Left lobe of liver (tissue), 2 donors: ENCODE measurements at places on chromosomes 4 and X. TPM values are rescaled to one million over a fixed set of nuclear protein-coding genes. Genes with fewer than 3 reads are reported as not detected.

The HS6ST2 gene
- total RNA-seq = not detected

The ASB12 gene
- not detected for total RNA-seq

The CA5B gene
- total RNA-seq = 1.3 TPM

The QRFPR gene
- not detected for total RNA-seq

The TMEM271 gene
- not detected for total RNA-seq

The GAGE2A gene
- 0.58 TPM for total RNA-seq

The GLRA3 gene
- not detected for total RNA-seq

The TEX11 gene
- total RNA-seq = not detected

The NXF2 gene
- total RNA-seq = not detected

The MND1 gene
- not detected for total RNA-seq

The CCKAR gene
- total RNA-seq = not detected

DNA sequence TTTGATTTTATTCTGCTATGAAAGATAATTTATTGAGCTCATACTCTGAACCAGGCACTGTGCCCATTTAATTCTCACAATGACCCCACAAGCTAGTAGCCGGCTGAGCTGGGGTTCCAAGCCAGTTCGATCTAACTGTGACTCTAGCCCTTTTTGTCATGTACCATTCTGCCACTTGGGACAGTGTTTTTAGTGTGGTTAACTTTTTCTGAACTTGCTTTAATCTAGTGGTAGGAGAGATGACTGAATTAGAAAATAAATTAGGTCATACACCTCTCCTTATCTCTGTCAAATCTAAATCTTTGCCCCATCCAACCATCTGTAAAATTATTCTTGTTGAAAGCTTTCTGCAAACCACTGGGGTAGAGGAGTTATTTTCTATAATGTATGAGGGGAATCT lies 136.0 kb downstream of the CBR4 start:
- no peak for DNase-seq

GRCh38 chr4:5952286-5952974 lies 59.5 kb upstream of the CRMP1 start:
- DNase-seq = no peak

DNA sequence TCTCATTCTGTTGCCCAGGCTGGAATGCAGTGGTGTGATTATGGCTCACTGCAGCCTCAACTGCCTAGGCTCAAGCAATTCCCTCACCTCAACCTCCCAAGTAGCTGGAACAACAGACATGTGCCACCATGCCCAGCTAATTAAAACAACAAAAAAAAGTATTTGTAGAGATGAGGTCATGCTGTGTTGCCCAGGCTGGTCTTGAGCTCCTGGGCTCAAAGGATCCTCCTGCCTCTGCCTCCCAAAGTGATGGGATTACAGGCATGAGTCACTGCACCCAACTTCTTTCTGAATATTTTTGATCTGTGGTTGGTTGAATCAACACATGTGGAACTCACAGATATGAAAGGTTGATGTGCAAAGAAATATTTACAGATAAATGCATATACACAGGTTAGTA lies 18.5 kb upstream of the SEPTIN11 start:
- no peak for DNase-seq

DNA sequence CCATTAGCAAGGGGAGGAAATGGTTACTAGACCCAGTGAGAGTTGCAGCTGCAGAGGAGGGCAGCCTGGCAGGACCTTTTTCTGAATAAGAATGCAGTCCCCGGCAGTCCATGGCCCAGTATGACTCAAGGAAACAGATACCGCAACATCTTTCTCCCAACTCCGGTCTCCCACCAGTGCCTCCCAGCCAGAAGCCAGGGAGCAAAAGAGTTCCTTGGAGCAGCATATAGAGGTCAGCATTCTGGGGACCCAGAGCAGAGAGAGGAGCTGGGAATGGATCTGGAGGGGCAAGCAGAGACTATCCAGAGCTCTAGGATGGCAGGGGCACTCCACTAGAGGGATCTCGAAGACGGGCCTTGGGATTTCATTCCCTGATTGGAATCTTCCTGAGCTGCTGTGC lies 339.2 kb upstream of the AADAT start:
- no peak for DNase-seq

DNA sequence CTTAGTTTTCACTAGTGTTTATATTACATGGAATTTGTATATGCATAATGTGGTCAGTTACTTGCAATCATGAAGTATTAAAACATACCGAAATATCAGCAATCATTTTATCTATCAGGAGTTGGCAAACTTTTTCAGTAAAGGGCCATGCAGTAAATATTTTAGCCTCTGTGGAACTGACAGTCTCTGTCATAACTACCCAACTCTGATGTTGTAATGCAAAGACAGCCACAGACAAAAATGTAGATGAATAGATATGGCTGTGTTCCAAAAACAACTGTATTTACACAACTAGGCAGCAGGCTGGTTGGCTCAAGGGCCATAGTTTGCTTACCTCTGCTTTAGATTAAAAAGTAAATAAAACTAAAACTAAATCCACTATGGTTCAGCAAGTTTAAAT lies 200.2 kb downstream of the HS3ST1 start:
- no peak for DNase-seq

- no peak for DNase-seq
These were observed 48.2 kb downstream of the HADH start for GRCh38 chr4:108037884-108038283.

DNA sequence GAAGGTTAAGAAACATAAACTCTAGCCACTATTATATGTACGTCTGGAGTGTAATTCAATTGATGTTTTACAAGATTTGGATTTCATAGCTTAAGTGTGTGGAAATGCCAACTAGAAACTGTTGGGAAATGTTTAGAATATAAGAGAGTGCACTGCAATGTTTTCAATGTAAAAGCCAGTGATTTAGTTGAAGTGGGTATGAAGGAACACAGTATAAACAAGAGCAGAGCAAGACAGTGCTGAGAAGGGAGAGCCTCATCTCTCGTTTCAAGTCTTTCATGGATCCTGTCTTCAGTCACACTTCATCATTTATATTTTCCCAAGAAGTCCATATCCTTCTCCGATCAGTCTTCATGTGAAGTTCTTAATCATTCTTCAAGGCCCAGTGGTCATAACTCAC lies 163.9 kb upstream of the ETNPPL start:
- DNase-seq = no peak

DNA sequence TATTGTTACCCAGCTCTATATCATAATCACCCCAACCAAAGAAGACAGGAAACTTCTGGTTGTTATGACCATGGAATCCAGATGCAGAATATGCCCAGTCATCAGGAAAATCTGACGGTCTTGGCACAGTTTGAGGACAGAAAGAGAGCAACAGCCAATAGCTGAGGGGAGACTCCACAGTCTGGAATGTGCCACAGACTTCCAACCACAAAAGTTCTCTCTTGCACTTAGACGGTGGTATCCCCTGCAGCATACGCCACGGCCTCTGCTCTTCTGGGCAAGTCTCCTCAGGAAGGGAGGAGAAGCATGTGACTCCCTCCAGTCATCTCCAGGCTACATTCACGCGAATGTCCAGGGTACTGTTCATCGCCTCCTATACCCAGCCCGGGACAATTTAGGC lies 18.4 kb downstream of the ZNF827 start:
- DNase-seq = no peak

GRCh38 chrX:31800219-31800618 lies 728.4 kb upstream of the FTHL17 start:
- no peak for DNase-seq

DNA sequence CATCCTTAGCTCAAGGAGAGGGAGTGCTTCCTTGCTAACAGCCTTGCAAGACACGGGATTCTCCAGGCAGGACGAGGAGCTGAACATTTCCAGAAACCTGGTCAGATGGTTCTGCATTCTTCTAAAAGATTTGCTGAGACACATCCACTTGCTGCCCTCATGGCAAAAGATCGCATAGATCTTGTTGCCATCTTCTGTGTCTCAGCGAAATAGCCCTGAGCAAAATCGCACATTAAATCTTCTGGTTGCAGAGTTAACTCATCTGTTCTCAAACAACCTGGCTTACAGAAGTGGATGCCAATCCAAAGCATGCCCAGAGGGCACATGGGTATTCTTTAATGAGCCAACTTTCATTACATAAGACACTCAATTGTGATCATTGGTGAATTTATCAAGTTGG lies 167.5 kb downstream of the PRKX start:
- DNase-seq = no peak

GRCh38 chr4:108350332-108350731 lies 181.6 kb upstream of the LEF1 start:
- DNase-seq = no peak

GRCh38 chr4:108036213-108036612 lies 46.5 kb downstream of the HADH start:
- no peak for DNase-seq

- DNase-seq = no peak
These were observed 115.0 kb downstream of the CEP44 start for GRCh38 chr4:174398728-174399127.

- DNase-seq = peak; percentile 94
These were observed 1.1 kb upstream of the SH3BP2 start for GRCh38 chr4:2791518-2792395.

GRCh38 chr4:24655326-24655725 lies 71.0 kb upstream of the DHX15 start:
- DNase-seq = no peak

GRCh38 chrX:21798677-21799219 lies 40.7 kb upstream of the MBTPS2 start:
- DNase-seq = peak; percentile 52

- DNase-seq = no peak
These were observed 43.7 kb downstream of the HADH start for GRCh38 chr4:108033348-108033747.

- DNase-seq = no peak
These were observed 33.2 kb upstream of the ARMCX4 start for GRCh38 chrX:101452056-101452455.

DNA sequence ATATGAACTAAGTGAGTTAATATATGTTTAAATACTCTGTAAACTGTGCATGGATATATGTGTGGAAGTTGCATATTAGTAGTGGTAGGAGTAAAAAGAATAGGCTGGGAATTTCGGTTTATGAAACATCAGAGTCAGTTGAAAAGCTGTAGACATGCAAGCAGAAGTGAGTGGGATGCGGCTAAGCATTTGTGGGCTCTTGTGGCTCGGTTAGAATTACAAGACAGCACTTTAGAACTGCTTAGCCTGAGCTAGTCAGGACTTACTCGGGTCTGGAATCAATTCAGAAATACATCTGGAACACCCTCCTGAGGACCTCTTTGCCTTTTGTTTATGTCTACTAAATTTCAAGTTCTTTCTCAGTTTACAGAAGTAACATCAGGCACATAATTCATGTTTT lies 93.6 kb downstream of the AFF2 start:
- DNase-seq = no peak

GRCh38 chr4:98341309-98341708 lies 80.1 kb downstream of the RAP1GDS1 start:
- no peak for DNase-seq

DNA sequence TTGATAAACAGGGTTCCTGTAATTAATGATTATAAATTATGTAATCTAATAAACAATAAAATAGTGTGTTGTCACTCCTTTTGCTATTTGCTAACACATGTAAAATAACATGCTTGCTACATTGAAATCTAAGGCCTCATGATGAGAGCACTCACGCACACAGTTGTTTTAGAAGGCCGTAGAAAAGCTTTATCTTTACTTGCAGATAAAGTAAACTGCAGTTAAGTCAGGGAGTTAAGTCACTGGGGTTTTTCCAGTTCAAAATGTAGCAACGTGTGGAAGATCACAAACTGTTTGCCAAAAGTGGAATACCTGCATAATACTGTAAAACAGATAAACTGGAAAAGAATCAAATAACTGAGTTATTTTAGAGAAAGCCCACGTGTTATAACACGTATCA lies 187.3 kb upstream of the PACRGL start:
- DNase-seq = no peak

- no peak for DNase-seq
These were observed 545.7 kb upstream of the AGA start for GRCh38 chr4:177987896-177988295.

GRCh38 chrX:46710927-46711623 lies 47.8 kb downstream of the SLC9A7 start:
- DNase-seq = no peak

DNA sequence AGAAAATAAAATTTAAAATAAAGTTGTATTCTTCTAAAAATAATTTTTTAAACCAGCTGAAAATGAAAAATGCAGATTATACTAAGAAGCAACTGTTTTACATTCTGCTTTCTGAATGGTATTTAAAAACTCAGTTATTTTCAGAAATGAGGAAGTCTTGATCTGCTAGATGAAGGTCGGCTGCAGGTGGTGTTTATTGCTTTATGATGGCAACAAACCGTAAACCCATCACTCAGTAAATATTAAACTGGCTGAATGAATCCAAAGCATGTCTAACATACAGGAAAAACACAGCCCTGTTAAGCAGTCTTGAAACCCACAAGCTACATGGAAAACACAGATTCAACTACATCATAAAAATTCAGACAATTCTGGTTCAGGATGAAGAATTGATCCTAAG lies 29.3 kb downstream of the DYNLT3 start:
- no peak for DNase-seq

DNA sequence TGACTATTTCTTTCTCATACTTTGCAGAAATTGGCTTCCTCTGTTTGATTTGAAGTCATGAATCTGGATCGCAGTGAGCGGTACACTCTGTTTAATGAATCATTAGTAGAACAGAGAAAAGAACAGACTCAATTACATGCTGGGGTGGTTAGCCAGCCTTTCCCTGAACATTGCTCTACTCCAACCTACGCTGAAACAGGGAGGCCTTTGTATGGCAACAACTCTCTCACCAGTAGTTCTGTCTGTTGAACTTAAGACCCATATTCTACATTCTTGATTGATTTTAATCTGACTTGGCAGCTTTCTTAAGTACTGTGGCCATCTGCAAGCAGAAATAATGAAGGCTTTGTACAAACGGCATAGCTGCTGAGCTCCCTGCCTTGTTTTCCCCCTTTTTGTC lies 19.0 kb upstream of the AP1S2 start:
- DNase-seq = no peak

GRCh38 chr4:120352739-120353138 lies 286.1 kb upstream of the MAD2L1 start:
- DNase-seq = no peak

DNA sequence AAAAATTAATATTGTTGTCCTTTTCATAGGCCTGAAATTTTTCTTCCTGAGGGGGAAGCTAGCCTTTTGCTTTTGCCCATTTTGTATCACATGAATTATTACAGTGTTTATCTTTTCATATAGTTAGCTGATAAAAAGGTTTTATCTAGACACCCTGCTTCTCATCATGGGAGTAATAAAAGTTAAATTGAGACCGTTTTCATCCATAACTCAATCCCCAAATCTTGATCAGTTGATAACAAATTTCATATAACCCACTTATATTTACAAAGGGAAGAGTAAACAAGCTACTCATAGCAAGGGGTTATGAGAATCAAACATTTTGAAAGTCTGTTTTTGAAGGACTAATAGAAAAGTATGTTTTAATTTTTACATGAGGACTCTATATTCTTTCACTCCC lies 23.5 kb upstream of the DCX start:
- DNase-seq = no peak
